GM13977 (cell line): ENCODE measurements at places on chromosomes 16 and 17.

GRCh38 chr16:61246592-61246991, 789.6 kb downstream of the CDH8 start:
- DNase-seq, result no peak

DNA sequence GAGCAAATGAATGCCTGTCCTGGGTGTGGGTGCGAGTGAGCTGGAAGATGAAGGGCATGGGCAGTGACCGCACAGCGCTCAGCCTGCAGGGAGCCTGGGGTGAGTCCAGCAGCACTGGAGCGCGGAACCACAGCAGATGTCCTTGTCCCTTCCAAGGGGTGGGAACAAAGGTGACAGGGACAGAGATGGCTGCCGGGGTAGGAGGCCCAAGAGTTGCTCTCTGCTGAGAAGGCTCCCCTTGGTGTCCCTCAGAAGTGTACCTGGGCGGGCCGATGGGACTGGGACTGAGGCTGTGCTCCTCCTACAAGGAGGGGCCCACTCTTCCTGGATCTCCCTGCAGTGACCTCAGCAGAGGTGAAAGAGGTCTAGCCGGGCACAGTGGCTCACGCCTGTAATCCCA, 7.6 kb upstream of the PGAP6 start:
- no peak for DNase-seq

DNA sequence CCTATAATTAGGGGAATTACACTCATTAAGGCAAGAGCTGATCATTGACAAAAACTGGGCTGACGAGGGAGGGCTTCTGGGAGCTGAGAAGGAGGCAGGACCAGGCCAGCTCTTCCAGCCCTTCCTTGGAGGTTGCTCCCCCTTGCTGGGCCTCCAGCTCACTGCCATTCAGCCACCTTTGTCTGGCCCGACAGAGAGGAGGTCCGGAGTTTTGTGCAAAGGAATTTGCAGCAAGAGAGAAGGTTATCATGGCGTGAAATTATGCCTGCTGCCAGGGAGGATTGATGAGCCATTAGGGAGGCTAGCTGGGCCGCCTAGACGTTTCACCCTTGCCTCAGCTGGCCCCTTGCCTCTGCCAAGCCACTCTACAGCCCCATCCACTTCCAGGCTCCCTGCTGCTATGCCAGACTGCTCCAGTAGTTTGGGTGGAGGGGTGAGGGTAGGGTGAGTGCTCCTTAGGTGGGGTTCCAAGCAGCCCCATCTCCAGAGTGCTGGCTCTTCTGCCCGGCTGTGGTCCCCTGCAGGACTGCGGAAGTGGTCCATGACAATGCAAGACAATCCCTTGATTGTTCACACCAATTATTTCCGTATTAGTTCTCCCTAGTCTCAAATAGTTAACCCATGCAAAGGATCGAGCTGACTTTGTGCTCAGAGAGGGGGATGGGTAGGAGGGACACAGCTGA, 17.1 kb upstream of the PHF12 start:
- no peak for DNase-seq

DNA sequence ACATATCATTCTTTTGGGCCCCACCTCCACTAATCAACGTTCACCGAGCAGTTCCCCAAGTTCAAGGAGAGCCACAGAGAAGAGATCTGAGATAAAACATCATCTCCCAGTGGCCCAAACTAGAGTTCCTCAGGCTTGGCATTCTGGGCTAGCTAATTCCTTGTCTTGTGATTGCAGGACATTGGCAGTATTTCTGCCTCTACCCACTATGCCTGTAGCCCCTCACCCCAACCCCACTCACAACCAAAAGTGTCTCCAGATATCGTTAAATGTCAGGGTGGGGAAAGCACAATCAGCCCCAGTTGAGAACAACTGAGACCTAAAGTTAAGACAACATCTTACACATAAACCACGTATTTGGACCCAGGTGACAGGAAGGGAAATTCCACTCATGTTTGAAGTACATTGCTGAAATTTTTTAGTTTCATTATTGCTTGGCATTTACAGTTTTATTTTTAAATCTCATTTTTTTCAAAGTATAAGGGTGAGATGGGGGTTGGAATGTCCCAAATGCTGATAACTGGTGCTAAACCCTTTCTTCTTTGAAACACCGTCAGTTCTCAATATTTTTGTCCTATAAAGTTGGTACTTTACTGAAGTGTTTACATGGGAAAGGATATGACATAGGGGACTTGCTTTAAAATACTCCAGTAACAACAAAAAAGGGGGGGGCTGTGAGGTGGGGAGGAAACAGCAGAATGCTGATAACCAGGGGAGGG, 13.6 kb downstream of the ZC3H7A start:
- peak; percentile 58 for DNase-seq

- no peak for DNase-seq
Measured at GRCh38 chr17:64024781-64025731, 4.6 kb upstream of the ICAM2 start.

DNA sequence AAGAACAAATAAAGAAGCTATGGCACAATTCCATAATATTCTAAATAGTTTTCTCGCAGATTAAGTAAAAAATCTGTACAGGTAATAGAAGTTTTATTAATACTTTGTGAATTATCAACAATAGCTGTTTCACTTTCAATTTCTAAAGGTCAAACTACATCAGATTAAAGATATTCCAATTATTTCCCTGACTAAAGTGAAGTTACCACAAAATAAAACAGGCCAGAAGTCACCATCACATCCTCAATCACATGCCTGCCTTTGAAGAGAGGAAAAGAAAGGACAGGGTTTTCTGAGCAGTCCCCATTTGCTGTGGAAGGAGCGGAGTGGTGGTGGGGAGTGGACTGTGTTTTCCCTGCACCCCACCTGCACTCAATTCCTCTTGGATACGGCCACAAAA, 11.1 kb downstream of the ITFG1 start:
- DNase-seq, result no peak

GRCh38 chr17:82112914-82113311, 14.9 kb upstream of the FASN start:
- no peak for DNase-seq

GRCh38 chr17:51006601-51007000, 114.1 kb downstream of the SPAG9 start:
- no peak for DNase-seq

GRCh38 chr16:86431540-86431939, 78.8 kb upstream of the FOXF1 start:
- DNase-seq, result no peak

DNA sequence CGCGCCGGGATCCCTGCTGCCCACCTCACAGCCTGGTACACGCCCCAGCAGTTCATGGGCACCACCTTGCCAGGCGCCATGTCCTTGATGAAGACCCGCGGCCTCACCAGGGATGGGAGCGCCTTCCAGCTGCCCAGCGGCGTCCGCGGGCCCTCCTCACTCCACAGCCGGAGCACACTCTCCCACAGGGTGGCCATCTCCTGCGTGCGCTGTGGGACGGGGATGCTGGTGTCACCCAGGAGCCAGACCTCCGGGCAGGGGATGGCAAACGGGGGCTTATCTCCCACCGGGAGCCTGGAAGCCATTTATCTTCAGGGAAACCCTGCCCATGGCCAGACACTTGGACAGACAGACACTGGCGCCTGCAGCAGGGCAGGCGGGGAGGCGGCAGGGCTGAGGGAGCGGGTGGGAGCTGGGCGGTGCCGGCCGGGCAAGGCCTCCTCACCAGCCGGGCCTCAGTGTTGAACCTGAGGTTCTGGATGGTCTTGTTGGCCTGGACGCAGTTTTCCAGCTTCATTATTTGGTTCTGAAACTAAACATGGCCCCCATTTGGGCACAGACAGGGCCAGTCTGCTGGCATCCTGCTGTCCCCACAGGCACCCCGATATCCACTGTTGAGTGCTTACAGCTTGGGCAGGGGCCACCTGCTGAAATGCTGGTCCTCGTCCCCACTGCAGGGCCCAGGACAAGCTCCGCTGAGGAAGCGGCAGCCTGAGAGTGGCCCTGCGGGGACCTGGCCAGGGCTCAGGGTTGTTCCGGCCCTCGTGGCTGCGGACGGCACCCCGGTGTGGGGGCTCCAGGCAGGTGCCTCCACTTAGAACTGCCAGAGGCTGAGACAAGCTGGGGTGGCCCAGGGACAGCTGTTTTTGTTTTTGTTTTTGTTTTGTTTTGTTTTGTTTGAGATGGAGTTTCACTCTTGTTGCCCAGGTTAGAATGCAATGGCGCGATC, 4.0 kb downstream of the PERCC1 start:
- DNase-seq, result no peak

DNA sequence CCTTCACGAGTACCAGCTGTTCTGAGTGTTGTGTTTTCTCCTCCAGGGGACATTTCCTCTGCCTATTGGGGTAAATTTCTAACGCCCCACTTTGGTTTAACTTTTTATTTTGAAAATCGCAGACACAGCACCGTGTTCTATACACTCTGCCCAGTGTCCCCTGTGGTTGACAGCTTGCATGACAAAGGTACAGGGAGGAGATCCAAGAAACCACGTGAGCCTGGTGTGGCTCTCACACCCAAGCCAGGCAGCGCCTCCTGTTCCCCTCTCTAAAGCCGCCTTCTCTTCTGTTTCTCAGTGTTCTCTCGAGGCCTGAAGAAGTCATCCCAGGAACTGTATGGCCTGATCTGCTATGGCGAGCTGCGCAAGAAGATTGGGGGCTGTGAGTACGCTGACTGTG, 25.4 kb downstream of the CRAMP1 start:
- DNase-seq, result no peak

GRCh38 chr17:43900858-43901754, 6.2 kb downstream of the MPP2 start:
- no peak for DNase-seq

DNA sequence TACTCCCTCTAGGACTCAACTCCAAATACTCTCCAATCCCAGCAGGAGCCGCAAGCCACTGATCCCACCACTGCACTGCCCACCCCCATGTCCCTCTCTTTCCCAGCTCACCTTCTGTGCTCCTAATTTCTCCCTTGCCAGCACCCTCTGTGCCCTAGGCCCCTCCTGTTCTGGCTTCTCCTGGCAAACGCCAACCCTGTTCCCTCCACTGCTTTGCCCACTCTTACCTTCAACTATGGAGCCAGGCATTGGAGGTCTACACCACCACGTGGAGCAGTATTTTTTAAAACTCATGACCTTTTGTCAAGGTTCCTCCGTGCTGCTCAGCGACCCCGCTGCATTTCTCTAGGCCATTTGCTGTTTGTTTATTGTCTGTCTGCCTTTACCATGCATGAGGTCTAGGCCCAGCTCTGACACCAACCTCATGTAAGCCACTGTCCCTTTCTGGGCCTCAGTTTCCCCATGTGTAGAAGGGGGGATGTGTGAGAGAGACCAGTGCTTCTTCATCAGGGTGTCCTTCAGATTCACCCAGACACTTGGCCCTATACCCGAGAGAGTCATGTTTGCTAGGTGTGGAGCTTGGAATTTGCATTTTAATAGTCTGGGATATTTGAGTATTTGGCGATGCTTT, 4.6 kb downstream of the CCDC102A start:
- DNase-seq, result no peak

GRCh38 chr16:84687715-84688114, 12.1 kb upstream of the USP10 start:
- DNase-seq, result peak; percentile 53

GRCh38 chr16:87436225-87437172, 44.4 kb downstream of the MAP1LC3B start:
- no peak for DNase-seq

- DNase-seq, result no peak
Measured at GRCh38 chr16:50261707-50262235, 4.6 kb upstream of the ADCY7 start.

- DNase-seq, result no peak
Measured at GRCh38 chr17:49939318-49939717, 29.7 kb upstream of the DLX4 start.

- no peak for DNase-seq
Measured at GRCh38 chr17:50123649-50124349, 6.2 kb downstream of the SAMD14 start.

GRCh38 chr16:74463888-74464287, 42.6 kb upstream of the CLEC18B start:
- DNase-seq, result peak; percentile 37

DNA sequence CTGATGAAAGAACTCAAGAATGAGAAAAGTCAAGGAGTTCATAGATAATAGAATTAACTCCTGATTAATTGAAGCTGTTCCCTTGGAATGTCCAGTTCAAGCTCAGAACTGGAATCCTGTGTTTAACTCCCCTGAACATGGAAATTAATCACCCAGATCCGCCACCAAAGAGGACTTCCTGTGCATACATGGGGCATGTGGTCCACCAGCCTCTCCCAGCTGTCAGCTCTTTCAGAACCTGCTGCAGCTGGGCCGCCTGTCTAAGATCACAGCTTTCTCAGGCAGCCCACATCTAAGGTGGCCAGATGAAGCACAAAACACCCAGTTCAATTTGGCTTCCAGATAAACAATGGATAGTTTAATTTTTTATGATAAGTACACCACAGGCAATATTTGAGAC, 203.7 kb upstream of the COX10 start:
- no peak for DNase-seq

DNA sequence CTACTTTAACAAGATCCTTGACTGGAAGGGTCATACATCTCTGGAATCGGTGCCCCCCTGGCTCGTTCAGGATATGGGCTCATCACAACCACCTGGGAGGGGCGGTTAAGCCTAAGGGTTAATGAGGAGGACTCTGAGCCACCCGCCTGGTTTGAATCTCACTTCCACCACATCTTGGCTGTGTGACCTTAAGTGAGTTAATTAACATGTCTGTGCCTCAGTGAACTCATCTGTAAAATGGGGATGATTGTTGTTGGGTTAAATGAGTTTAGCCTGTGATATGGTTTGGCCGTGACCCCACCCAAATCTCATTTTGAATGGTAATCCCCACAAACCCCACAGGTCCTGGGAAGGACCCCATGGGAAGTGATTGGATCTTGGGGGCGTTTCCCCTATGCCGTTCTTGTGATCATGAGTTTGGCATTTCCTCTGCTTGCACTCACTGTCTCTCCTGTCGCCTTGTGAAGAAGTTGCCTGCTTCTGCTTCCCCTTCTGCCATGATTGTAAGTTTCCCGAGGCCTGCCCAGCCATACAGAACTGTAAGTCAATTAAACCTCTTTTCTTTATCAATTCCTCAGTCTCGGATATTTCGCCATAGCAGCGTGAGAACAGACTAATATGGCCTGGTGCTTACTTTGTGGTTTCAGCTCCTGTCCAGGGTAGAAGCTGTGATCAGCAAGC, 214.0 kb upstream of the CIBAR2 start:
- DNase-seq, result no peak

DNA sequence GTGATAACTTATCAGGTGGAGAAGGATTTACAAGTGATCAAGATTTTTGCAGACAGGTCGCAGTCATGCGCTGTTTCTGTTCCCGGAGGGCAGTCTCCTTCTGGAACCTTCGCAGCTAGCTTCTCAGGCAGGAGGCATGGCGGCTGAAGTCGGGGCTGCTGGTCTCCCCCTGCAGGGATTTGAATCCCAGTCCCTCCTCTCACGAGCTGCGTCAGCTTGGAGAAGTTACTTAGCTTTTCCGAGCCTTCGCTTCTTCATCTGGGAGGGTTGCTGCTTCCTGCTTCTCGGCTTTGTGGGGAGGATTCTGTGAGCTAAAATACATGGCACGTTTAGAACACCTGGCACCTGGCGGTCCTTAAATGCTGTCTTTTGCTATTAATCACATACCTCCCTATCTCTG, 287.8 kb upstream of the FOXF1 start:
- DNase-seq, result no peak

- no peak for DNase-seq
Measured at GRCh38 chr17:10268005-10268404, 69.6 kb upstream of the GAS7 start.
